Cardiac muscle cell (in vitro differentiated cells and primary cell): ENCODE measurements at places on chromosomes 6 and 20.

DNA sequence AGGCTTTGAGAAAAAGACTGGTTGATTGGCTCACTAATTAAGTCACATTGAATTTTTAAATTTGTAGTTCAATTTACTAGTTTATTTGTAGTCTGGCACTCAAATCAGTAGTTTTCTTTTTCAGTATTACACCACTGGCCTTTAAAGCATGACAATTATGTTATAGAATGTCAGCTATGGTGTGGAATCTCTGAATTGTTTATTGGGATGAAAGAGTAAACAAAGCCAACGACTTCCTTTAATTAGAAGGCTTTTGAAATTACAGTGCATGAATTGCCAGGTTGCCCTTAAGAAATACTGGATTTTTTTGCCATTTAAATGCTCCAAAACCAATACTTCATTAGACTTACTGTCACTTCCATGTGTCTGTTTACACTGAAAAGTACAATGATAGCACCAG lies 426.9 kb upstream of the RNF217 start:
- H3K27me3 ChIP-seq, result no peaks in the 10 kb centered on the region
- no peak for DNase-seq
- H3K27ac ChIP-seq, result no peak overlapping the region
- H3K4me3 ChIP-seq, result no peak overlapping the region
- H3K4me1 ChIP-seq, result no peaks in the 10 kb centered on the region
- no peaks in the 10 kb centered on the region for H3K36me3 ChIP-seq

DNA sequence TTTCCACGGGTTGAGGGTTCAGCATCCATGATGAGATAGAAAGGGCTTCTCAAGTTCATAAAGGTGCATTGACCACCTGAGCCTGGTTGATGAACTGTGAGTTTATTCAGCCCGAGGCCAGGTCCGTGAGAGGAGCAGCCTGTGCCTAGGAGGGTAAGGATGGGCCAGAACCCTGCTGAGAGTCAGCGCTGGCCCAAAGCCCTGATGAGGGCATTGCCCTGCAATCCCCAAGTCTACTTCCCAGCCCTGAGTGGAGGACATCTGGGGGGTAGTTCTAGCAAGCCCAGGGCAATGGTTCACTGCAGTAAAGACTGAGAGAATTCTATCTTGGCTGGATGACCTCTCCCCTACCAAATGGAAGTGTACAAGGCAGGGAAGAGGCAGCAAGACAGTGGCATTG lies 123.3 kb upstream of the NXT1 start:
- peaks cover 3% of the 10 kb centered on the region for H3K4me1 ChIP-seq
- no peak overlapping the region for H3K27ac ChIP-seq
- peaks cover 5% of the 10 kb centered on the region for H3K27me3 ChIP-seq
- H3K4me3 ChIP-seq, result no peak overlapping the region
- no peak for DNase-seq
- H3K36me3 ChIP-seq, result no peaks in the 10 kb centered on the region

- peak overlapping the region; percentile 56 for H3K27ac ChIP-seq
- H3K27me3 ChIP-seq, result no peaks in the 10 kb centered on the region
- H3K36me3 ChIP-seq, result peaks cover 8% of the 10 kb centered on the region
- peaks cover 9% of the 10 kb centered on the region for H3K4me1 ChIP-seq
- H3K4me3 ChIP-seq, result no peak overlapping the region
Observed at GRCh38 chr20:50572938-50573777, 63.0 kb downstream of the PTPN1 start.

GRCh38 chr20:19304886-19305415 lies 92.5 kb downstream of the SLC24A3 start:
- no peaks in the 10 kb centered on the region for H3K36me3 ChIP-seq
- no peak overlapping the region for H3K27ac ChIP-seq
- H3K4me3 ChIP-seq, result no peak overlapping the region
- H3K4me1 ChIP-seq, result no peaks in the 10 kb centered on the region

DNA sequence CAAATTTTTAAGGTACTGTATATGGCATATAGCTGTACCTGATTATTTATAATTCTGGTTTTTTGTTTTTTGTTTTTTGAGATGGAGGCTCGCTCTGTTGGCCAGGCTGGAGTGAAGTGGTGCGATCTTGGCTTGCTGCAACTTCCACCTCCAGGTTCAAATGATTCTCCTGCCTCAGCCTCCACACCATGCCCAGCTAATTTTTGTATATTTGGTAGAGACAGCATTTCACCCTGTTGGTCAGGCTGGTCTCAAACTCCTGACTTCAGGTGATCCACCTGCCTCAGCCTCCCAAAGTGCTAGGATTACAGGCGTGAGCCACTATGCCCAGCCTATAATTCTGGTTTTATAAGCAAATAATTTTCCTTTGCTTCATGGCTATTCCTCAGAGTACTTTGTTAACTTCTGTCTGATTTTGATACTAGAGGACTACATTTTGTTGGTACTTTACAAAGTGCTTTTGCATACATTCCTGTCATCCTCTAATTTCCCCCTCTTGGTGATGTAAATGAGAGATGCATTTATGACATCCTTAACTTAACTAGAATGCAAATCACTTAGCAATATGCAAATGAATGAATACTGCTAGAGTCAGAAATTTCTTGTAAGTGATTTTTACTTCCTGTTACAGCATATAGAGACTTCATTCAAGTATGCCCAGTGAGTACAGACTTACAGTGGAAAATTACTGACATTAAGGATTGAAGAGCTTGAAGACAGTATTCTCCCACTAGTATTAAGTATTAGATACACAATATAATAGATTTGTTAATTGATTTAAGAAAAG lies 35.7 kb upstream of the ARID1B start:
- no peaks in the 10 kb centered on the region for H3K36me3 ChIP-seq
- no peaks in the 10 kb centered on the region for H3K27me3 ChIP-seq
- DNase-seq, result no peak
- no peaks in the 10 kb centered on the region for H3K4me1 ChIP-seq
- no peak overlapping the region for H3K4me3 ChIP-seq

DNA sequence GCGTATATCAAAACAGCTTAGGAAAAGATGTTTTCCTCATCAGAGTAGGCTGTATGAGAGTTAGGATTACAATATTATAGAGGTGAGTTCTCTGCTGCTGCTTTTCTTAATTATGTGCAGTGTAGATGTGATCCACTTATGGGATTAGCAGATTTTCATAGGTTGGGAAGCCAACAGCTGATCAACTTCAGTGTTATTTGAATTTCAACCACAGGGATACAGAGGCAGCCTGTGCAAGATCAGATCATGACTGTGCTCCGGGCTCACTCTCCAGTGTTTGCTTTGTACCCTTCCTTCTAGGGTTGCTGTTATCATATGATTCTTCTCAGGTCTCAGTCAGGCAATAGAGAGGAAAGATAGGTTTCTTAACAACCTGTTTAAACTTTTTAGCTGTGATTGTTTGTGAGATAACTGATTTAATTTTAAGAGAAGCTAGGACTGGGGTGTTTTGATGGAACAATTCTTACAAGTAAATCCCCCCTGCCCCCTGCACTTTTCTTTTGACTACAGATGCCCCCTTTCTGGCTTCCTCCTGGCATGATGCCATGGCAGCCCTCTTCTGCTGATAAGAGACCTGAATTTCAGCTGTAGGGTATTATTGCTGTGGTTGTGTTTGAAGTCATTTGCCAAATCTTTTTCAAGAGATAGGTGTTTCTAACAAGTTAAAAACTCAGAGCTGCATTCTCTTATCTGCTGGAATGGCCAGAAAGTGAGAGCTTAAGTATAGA lies 8.5 kb downstream of the RNF8 start:
- H3K27ac ChIP-seq, result peak overlapping the region; percentile 65
- no peaks in the 10 kb centered on the region for H3K27me3 ChIP-seq
- no peak overlapping the region for H3K4me3 ChIP-seq
- no peak for DNase-seq
- H3K36me3 ChIP-seq, result no peaks in the 10 kb centered on the region

GRCh38 chr6:27503436-27504030 lies 30.6 kb upstream of the ZNF184 start:
- H3K27ac ChIP-seq, result no peak overlapping the region
- DNase-seq, result peak; percentile 36
- peaks cover 20% of the 10 kb centered on the region for H3K27me3 ChIP-seq

GRCh38 chr6:134619789-134620188 lies 301.9 kb upstream of the SGK1 start:
- H3K4me3 ChIP-seq, result no peak overlapping the region
- H3K27me3 ChIP-seq, result no peaks in the 10 kb centered on the region
- peak; percentile 50 for DNase-seq
- peaks cover 11% of the 10 kb centered on the region for H3K4me1 ChIP-seq

- no peaks in the 10 kb centered on the region for H3K36me3 ChIP-seq
- H3K4me3 ChIP-seq, result no peak overlapping the region
- H3K4me1 ChIP-seq, result no peaks in the 10 kb centered on the region
- no peaks in the 10 kb centered on the region for H3K27me3 ChIP-seq
- no peak for DNase-seq
- H3K27ac ChIP-seq, result no peak overlapping the region
Observed at GRCh38 chr6:27419363-27419762, 30.8 kb downstream of the ZNF391 start.

GRCh38 chr20:33881989-33882388 lies 70.8 kb downstream of the CHMP4B start:
- H3K36me3 ChIP-seq, result no peaks in the 10 kb centered on the region
- no peaks in the 10 kb centered on the region for H3K4me1 ChIP-seq
- H3K4me3 ChIP-seq, result no peak overlapping the region
- H3K27me3 ChIP-seq, result no peaks in the 10 kb centered on the region

GRCh38 chr6:45163952-45164766 lies 164.0 kb upstream of the RUNX2 start:
- no peak overlapping the region for H3K4me3 ChIP-seq
- H3K27me3 ChIP-seq, result no peaks in the 10 kb centered on the region
- H3K4me1 ChIP-seq, result no peaks in the 10 kb centered on the region
- DNase-seq, result no peak

GRCh38 chr20:62812181-62812906 lies 4.5 kb upstream of the COL9A3 start:
- H3K4me3 ChIP-seq, result no peak overlapping the region
- no peak overlapping the region for H3K27ac ChIP-seq
- peaks cover 20% of the 10 kb centered on the region for H3K27me3 ChIP-seq
- DNase-seq, result no peak
- peaks cover 3% of the 10 kb centered on the region for H3K4me1 ChIP-seq
- peaks cover 23% of the 10 kb centered on the region for H3K36me3 ChIP-seq

GRCh38 chr20:1484438-1485116 lies 6.6 kb downstream of the SIRPB2 start:
- no peaks in the 10 kb centered on the region for H3K4me1 ChIP-seq
- H3K36me3 ChIP-seq, result no peaks in the 10 kb centered on the region
- no peak for DNase-seq

GRCh38 chr20:24487648-24488047 lies 18.2 kb downstream of the SYNDIG1 start:
- no peak for DNase-seq
- no peaks in the 10 kb centered on the region for H3K4me1 ChIP-seq
- no peak overlapping the region for H3K4me3 ChIP-seq

GRCh38 chr6:119476024-119476423 lies 126.5 kb upstream of the MAN1A1 start:
- no peaks in the 10 kb centered on the region for H3K27me3 ChIP-seq
- H3K4me1 ChIP-seq, result no peaks in the 10 kb centered on the region
- no peak overlapping the region for H3K27ac ChIP-seq
- no peaks in the 10 kb centered on the region for H3K36me3 ChIP-seq
- no peak overlapping the region for H3K4me3 ChIP-seq
- DNase-seq, result no peak
